ENCODE measurements at places on chromosomes 1 and 21.

- DNase-seq, result no peak
Measured at GRCh38 chr1:19057182-19057779, 100.8 kb upstream of the IFFO2 start.

DNA sequence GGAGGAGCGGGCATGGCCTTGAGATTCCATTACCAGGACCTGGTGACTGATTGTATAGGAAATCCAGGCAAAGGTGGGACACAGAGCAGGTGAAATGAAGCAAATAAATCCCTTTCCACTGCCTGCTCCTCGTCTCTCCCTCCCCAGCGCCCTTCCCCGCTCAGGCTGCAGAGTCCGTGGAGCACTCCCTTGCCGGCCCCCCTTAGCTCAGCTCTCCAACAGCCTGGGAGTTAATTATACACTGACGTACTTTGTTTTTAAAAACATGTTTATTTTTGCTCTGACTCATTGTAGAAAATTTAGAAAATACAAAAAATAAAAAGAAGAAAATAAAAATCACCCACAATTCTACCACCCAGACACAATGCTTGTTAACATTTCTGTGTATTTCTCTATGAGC is 61.7 kb downstream of the LGR6 start:
- DNase-seq, result no peak

DNA sequence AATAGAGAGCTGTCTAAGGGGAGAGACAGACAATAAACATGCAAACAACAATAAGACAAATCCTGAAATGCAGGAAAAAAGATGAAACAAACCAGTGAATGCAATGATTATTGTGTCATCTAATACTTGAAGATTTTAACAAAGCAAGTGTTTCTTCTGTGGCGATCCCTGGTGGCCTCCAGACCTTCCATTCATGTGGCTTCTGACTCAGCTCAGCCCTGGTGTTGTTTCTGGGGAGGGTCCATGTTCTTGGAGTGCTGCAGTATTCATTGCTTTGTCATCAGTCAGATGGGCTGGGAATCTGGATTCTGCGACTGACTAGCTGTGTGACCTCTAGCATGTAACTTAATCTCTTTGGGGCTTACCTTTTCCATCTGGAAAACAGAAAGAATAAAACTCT is 1.5 kb upstream of the C2CD4D start:
- DNase-seq, result no peak

DNA sequence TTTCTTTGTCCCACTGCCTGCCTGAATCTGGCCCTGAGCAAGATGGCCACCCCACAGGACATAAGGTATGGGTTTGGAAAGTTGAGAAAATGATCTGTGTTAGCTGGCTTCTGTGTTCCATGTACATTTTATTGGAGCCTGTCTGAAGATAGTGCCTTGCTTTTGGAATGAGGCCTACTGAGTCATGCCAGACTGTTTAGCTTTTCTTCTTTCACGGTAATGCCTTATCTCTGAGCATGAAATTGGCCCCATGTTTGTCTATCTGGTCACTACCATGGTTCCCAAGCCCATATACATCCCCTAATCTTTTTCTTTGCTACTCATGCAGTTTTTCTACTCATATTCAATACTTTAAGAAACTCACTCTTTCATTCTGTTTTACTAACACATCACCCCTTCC is 85.1 kb upstream of the LMO4 start:
- no peak for DNase-seq

- DNase-seq, result no peak
Measured at GRCh38 chr1:7319196-7319595, 451.9 kb upstream of the VAMP3 start.

DNA sequence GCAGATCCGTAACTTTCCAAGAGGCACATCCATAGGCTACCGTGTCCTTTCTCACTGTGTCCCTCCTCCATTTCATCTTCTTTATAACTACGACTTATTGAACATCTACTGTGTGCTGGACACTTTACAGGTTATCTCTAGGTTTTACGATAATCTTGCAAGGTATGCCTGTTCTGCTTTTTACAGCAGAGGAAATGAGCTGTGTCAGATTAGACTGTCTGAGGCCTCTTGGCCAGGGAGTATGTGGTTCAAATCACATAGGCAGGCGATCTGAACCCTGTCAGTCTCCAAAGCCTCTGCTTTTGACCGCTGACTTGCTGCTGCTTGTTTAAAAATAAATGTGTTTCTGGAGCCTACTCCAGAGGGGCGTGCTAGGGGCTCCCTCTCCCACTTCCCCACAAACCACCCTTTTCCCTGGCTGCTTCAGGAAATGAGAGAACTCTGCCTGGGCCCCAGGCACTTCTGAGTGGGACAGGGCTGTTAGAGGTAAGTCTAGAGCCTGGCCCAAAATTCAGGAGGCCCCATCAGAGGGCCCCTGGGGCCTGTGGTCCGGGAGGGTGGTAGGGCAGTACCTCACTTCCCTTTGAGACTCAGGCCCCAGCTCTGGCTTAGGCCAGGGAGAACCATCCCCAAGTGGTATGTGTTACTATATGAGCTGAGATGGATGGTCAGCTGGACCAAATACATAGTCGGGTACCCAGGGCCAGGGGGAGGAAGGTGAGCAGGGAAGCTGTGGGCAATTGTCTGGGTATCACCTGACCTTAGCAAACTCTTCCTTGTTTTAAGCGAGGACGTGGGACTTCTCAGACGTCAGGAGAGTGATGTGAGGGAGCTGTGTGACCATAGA is 4.4 kb downstream of the PSEN2 start:
- DNase-seq, result no peak
